EH (cell line): ENCODE measurements at places on chromosomes 4 and X.

DNA sequence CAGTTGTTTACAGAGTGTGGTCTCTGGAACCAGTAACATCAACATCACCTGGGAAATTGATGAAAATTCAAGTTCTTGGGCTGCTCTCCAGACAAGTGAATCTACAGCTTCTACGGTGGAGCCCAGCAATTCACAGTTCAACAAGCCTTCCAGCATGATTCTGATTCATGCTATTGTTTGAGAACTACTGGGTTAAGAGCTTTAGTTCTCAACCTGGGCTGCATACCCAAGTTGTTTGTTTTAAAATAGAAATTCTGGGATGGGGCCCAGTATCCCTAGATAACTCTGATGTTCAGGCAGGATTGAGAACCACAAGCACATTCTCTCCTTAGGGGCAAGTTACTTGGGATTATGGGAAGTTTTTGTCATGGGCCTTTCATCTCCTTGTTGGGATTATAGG, 37.9 kb upstream of the PGK1 start:
- DNase-seq: peak; percentile 48

GRCh38 chr4:39975488-39976089, 2.1 kb downstream of the PDS5A start:
- DNase-seq: peak; percentile 47

- no peak for DNase-seq
Measured at GRCh38 chr4:77040854-77041725, 34.7 kb downstream of the CCNI start.

- DNase-seq: no peak
Measured at GRCh38 chr4:83626245-83626836, 90.4 kb downstream of the GPAT3 start.

- peak; percentile 32 for DNase-seq
Measured at GRCh38 chrX:11970578-11971359, 167.5 kb upstream of the FRMPD4 start.

- no peak for DNase-seq
Measured at GRCh38 chr4:151860561-151861093, 99.8 kb upstream of the GATB start.

- DNase-seq: no peak
Measured at GRCh38 chrX:32673193-32673592, 538.2 kb downstream of the DMD start.

GRCh38 chr4:149120331-149121022, 678.3 kb upstream of the NR3C2 start:
- peak; percentile 65 for DNase-seq

GRCh38 chr4:147769386-147769785, 37.5 kb downstream of the ARHGAP10 start:
- no peak for DNase-seq

GRCh38 chrX:39728852-39729598, 368.7 kb downstream of the BCOR start:
- DNase-seq: no peak

DNA sequence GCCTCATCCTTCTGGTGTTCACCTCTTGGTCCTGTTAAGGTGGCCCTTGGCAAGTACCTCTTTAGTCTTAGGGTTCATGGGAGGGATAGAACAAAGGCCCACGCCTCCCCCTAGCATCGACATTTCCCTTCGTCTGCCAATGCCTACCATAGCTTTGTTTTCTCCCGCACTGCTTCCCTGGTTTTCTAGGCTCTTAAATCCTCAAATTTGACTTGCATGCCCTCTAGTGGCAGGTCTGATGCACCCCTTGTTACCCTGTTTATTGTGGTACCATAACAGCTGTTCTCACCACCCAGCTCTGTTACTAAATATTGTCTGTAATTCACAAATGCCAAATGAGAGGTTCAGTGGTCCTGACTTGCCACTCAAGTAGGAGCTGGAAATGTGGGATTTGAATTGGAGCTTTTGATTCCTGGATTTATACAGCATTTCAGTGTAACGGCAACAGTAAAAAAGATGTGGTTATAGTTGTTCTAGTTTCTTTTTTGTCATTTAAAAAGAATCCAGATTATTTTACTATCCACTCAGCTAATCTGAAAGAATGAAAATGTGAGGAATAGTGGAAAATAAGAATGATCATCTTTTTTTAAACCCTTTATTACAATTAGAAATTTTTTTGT, 100.1 kb downstream of the REPS2 start:
- DNase-seq: peak; percentile 59
